Colonic mucosa (tissue), 4 donors: ENCODE measurements at places on chromosomes 1 and 21. TPM values are rescaled to one million over a fixed set of nuclear protein-coding genes. Genes with fewer than 3 reads are reported as not detected.

CLCA4 gene
- 426 TPM for total RNA-seq

SEMA6C gene
- 1.6 TPM for total RNA-seq

DNA sequence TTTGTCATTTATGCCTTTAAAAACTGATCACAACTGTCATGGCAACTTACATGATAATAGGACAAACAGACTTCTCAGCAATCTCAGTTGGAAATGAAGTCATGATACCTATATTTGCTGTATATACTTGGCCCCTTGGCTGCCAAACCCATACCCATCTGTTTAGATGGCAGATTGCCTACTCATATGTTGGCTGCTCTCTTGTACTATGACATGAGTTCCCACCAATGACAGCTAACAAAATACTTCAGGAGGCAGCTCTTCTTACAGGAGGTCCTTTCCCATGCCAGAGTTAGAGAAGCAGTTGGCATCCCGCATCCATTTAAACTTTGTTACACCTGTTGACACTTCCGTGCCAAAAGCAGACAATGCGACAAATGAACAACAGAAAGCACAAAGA, 603.1 kb upstream of the ADGRL2 start:
- DNase-seq: no peak

- DNase-seq: no peak
Observed at GRCh38 chr1:55632906-55633305, 417.7 kb upstream of the USP24 start.

PIGR gene
- total RNA-seq: 12,164 TPM

DNA sequence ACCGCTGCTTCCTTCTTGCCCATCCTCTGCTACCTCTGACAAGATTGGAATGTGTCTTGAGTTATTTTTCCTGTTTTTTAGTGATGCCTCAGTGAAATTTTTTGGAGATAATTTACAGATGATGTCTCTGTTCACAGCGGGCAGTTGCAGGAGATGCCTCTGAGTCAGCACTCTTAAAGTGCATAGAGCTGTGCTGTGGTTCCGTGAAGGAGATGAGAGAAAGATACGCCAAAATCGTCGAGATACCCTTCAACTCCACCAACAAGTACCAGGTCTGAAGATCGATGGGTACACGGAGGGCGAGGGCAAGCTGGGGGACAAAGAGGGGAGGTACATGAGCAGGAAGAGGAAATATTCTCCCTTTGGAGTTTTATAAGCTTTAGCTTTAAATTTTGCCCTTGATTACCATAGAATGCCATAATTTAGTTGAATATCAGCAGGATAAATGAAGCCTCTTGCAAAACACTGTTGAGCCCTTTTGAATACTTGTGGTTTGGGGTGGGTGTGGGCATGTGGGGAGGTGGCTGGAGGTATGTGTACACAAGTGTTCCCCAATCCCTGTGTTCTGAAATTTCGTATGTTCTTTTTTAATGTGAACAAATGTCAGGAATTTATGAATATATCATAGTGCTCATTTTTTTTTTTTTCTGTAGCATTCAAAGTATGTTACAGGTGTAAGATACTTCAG, 19.8 kb downstream of the ATP1A1 start:
- DNase-seq: no peak

GRCh38 chr1:115955228-115955627, 21.1 kb upstream of the SLC22A15 start:
- no peak for DNase-seq

RAB29 gene
- total RNA-seq: 7.5 TPM

DNA sequence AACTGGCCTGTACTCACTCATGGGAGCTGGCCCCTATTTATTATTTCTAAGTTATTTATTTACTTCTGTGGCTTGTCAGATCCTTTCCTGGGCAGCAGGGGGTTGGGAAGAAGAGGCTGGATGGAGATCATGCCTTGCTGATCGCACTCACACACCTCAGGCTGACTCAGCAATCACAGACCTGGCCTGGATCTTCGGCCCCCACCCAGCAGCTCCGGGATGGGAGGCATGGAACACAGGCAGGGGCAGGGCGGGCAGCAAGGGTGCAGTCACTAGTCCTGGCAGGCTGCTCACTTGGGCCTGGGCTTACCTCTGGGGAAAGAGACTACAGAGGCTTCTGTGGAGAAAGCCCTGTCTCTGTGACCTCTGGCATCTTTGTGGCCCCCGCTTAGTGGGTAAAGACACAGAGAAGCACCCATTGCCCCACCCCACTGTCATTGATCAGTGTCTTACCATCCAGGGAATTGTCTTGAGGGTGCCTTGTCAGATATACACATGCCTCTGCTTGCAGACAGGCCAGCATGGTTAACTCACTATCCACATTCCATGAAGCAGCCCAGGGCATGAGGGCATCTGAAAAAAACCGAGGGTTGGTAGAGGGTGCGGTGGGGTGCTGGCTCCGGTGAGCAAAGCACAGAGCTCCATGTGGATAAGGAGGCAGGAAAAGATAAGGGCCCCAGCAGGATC, 3.7 kb downstream of the ARTN start:
- no peak for DNase-seq

DNA sequence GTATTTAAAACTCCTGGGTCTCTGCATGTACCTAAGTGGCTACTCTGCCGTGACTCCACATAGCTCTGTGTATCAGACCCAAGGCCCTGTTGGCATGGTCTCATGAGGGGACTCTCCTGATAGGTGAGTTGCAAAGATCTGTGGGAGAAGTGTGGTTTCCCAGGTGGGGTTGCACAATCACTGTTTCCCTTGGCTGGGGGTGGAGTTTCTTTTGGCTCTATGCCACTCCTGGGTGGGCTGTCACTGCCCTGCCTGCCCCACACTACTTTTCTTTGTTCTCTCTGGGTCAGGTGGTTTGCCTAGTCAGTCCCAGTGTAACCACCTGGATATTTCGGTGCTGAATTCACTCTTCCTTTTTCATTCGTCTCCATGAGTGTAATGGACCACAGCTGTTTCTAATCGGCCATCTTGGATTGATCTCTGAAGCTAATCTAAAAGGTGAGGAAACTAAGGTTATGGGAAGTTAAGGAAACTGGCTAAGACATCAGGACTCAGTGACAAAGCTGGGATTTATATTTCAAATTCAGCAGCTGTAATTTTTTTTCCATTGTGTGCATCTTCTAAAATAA, 97.1 kb upstream of the CACYBP start:
- DNase-seq: no peak

DNA sequence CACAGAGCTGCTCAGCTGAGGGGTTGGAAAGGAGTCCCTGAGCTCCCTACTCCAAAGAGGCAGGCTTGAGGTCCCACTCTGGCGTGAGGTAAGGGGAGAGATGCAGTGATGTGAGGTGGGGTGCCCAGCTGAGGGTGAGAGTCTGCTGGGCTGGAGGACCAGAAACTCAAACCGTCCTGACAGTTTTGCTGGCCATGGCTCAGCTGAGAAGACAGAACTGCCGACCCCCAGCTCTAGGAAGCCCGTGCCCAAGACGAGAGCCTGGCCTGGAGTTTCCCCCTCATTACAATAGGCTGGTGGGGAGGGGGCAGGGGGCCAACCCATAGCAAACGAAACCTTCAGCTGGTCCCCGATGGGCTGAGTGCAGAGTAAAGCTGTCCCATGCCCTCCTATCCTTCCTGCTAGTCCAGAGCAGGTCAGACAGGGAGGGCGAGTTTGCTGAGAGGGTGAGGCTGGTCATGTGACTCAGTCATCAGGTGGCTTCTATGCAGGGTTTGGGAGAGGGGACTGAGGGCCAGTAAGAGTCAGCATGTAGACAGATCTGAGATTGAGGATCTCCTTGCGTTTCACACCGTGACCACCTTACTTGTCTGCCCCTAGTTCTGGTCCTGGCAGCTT, 129.3 kb downstream of the PRDM2 start:
- DNase-seq: peak; percentile 86

DNA sequence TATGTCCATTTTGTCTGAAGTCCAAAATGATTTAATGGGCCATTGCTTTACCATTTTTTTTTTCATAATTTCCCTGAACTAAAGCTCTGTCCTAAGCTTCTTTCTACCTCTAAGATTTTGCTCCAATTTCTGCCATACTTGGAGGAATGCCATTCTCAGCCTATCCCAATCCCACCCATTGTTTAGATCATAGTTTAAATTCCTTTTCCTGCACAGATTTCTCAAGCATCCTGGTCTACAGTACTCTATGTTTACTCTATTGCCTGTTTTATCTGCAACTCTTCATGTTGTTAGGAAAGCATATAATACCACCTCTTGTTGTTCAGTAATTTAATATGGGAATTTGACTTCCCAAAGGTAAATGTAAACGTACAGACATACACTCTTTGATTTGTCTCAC, 30.8 kb downstream of the ADAMTS1 start:
- DNase-seq: no peak

GRCh38 chr1:204520834-204521709, 4.9 kb downstream of the MDM4 start:
- no peak for DNase-seq

- no peak for DNase-seq
Observed at GRCh38 chr1:228210076-228210651, 2.3 kb downstream of the OBSCN start.

GRCh38 chr1:101069158-101069557, 43.6 kb upstream of the DPH5 start:
- DNase-seq: no peak

KCNE1 gene
- 0.11 TPM for total RNA-seq

- DNase-seq: no peak
Observed at GRCh38 chr1:165253818-165254254, 102.7 kb downstream of the LMX1A start.

DNA sequence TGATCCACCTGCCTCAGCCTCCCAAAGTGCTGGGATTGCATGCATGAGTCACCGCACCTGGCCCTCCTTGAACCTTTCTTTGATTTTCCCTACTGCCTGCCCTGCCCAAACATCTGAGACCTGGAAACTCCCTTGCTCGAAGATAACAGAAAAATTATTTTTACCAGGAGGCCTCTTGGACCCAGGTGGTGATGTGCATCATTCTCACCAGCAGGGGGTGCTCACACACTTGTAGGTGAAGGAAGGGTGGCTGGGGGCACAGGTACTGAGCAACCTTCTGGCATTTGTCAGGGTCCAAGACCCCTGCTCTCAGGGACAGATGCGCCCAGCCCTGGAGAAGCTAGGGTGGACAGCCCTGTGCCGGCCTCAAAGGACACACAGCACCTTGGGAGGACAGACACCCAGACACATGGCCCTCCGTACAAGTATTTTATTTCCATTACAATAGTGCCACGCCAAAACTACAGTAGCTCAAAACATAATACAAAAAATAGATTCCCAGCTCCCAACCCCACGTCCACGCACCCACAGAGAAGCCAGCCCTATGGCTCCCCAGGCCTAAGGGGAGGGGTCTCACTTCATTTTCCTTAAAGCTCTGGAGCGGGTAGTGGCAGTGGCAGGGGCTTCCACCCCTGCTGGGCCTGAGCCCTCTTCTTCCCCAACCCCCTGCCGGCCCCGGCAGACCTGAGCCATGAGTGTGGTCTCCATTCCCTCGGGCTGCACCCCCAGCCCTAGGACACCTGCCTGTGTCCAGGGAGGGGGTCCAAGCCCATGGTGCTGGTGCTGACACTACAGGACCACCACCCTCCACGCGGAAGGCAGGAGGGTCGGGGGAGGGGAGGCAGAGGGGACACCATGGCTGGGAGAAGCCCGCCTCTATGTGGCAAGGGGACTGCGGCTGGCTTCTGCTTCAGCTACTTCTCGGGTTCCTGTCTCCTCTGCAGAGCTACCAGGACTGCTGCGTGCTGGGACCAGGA, 40.4 kb upstream of the EIF4G3 start:
- DNase-seq: peak; percentile 74

DNA sequence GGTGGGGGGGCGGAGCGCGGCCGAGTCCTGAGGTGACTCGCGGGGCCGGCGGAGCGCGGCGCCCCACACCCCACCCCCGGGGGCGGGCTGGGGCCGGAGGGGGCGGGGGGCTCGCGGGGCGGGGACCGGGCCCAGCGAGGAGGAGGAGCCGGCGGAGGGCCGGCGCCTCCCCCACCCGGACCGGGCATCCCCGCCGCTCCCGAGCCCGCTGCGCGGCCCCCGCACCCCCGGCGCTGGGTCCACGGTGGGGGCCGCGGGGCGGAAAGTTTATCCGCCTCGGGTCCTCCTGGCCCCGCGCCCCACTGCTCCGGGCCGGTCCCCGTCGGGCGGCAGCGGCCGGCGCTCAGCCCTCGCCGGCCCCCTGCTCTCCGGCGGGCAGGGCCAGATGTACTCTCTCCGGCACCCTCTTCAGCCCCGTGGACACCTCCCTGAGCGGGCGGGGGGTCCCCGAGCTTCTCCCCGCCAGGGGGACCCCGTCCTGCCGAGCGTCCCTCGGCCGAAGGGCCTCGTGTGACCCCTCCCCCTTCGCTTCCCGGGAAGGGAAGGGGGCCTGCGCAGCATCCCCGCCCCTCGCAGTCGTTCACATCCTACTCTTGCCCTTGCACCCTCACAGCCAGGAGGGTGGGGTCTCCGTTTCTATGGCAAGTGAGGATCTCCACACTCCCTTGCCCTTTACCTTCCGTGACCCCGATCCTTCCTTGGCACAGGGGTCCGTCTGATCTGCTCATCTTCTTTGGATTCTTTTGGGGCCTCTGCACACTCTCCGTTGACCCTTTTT, 663 bp downstream of the CAMTA1 start:
- peak; percentile 32 for DNase-seq

- DNase-seq: no peak
Observed at GRCh38 chr1:243394601-243395464, 139.0 kb downstream of the SDCCAG8 start.

- DNase-seq: no peak
Observed at GRCh38 chr21:46118316-46119143, 20.6 kb downstream of the COL6A2 start.

LCE2A gene
- not detected for total RNA-seq

GRCh38 chr1:227934476-227935313, 13.0 kb downstream of the WNT9A start:
- no peak for DNase-seq

OR6F1 gene
- total RNA-seq: not detected

- no peak for DNase-seq
Observed at GRCh38 chr1:79215311-79215710, 208.8 kb upstream of the ADGRL4 start.

DNA sequence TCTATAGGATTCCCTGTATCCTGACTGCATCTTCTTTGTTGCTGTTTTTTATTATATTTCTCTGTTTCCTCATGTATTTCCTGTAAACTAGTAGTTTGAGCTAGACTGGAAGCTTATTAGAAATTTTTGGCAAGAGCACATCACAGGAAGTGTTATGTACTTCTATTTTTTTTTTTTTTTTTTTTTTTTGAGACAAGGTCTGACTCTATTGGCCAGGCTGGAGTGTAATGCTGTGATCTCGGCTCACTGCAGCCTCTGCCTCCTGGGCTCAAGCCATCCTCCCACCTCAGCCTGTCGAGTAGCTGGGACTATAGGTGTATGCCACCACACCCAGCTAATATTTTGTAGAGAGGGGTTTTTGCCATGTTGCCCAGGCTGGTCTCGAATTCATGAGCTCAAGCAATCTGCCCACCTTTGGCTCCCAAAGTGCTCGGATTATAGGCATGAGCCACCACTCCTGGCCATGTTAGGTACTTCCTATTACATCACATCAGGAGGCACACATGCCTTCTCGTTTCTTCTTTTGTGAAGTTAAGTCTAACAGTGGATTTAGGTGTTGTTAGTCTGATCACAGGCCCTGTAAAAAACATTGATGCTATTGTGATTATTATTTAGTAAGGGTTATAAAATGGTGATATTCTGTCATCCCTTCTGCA, 12.5 kb downstream of the C1orf21 start:
- no peak for DNase-seq

USP1 gene
- total RNA-seq: 28.8 TPM

SV2A gene
- total RNA-seq: 0.89 TPM

DISC1 gene
- total RNA-seq: 5.3 TPM

KCNK2 gene
- total RNA-seq: 0.56 TPM

PTAFR gene
- total RNA-seq: 3.9 TPM
